ENCODE measurements at places on chromosomes 7 and 10.

GRCh38 chr7:24572016-24572392, 1.2 kb upstream of the PALS2 start:
- no peak for DNase-seq

- no peak for DNase-seq
Measured at GRCh38 chr7:54349229-54349628, 192.9 kb upstream of the VSTM2A start.

- no peak for DNase-seq
Measured at GRCh38 chr7:50212666-50213621, 91.6 kb upstream of the IKZF1 start.

DNA sequence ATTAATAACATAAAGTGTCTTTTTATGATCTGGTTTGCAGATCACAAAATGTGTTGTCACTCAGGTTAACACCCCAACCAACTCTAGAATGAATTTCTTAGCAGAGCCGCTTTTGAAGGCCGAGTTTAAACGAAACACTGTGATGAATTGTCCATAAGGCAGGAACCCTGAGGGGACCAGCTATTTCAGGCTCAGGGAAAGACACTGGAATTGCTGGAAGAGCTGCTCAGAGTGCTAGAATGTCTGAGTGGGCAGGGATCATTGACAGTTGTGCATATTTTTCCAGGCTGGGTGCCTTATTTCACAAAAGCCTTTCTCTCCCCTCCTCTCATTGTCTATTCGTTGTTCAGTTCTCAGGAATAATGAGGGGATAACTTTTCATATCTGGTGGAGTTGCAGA, 68.7 kb upstream of the PRKG1 start:
- DNase-seq, result no peak

DNA sequence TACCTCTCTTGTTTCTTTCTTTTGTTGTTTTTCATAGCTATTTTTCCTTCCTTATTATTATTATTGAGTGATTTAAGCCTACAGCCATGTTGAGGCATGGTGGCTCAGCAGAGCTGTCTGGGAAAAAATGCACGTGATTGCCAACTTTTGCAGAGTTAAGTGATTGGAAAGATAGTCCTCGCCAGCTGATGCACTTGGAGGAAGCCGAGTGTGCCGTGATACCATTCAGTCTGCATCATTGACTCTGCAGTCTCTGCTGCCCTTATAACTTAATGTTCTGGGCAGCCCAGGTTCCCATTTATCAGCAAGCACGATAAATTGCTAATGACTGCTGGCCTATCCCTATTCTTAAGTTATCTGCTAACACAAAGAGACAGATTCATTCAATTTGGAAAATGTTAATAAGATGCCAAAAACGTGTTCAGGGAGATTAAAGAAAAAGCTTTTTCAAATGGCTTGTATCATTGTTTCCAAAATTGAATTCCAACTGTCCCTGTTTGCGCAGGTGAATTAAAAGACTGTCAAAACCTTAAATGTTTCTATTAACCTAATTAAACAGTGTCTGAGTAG, 232.9 kb upstream of the NPY start:
- no peak for DNase-seq

GRCh38 chr7:158241919-158242318, 345.7 kb downstream of the PTPRN2 start:
- DNase-seq, result no peak

DNA sequence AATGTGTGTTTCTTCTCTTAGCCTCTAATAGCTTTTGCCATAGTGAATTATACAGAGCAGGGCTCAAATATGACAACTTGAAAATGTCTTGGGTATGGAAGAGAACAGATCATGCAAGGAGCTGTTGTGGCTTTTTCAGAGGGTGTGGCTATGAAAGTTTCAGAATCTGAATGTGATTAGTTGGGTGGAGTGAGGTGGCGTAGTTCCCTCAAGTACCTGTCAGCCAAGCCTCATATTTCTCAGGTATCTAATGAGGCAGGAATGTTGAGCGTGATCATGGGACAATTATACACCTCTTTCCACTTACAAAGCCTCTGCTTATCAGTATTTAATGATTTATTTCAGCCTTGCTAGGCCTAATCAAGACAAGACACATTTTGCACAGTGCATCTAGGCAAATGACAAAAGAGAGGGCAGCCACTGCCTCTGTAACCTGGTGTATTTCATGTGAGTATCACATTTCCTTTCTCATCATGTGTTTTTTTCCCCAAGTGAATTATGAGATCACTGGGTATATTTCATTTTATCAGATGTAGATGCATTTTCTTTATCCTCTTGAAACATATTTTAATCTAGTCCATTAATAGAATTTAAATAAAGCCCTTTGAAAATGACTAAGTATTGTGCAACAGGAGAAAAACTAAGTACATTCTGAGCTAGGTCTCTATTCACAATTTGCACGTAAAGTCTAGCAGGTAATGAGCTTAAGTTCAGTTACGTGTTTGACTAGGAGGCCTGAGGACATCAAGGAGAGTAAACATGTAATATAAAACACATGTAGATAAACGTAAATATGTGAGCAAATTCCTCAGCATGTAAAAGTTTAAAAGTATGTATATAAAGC, 644.4 kb upstream of the IGFBP3 start:
- DNase-seq, result peak; percentile 82

DNA sequence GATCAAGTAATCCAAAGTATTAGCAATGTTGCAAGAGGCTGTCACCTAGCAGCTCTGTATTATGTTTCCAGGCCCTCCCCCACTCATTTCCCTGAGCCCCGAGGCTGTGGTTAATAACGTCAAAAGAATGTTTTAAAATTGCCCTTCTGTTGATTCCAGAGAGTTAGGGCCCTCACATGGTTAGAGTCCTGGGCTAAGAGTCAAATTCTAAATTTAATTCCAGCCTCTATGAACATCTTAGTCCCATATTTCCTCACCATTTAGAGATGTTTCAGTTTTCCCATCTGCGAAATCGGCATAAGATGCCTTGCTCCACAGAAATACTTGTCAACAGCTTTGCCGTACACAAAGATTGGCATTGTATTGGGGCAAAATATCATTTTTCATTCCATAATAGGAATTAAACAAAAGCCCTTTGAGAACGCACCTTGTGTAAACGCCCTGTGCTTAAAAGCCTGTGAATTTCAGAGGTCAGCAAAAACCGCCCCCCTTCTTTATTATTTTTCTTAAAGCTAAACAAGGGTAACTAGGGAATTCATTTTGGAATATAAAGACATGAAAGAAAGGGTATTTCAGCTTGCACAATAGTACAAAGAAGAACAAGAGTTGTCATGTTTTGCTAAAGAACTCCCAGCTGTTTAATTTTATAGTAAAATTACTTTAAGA, 135.8 kb downstream of the ARID5B start:
- DNase-seq, result no peak

DNA sequence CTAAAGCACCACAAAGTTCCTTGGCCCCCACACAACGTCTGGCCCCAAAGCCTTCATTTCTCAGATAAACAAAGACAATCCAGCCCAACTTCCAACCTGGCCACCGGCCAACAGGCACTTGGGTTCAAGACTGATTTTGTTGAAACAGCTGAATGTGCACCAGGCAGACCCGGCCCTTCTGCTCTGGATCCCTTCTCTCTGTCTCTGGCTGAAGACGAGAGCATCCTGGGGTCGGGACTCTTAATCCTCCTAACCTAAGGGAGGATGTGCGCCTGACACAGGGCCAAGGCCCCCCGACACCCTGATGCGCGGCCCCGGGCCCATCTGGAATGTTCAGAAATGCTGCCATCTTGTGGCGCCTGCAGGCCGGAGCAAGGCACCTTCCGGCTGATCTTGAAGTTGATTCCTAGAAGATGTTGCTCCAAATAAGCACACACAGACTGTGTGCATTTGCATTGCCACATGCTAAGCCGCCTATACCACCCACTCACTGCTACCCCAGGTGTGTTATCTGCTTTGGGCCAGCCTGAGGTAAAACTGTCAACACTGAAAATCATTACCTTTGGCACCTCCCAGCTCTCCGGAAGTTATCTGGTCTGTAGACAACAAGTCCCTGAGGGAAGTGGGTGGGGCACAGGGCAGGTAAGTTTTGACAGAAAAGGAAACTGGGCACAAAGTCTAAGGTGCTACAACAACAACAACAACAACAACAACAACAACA, 98.4 kb upstream of the HABP2 start:
- peak; percentile 27 for DNase-seq

DNA sequence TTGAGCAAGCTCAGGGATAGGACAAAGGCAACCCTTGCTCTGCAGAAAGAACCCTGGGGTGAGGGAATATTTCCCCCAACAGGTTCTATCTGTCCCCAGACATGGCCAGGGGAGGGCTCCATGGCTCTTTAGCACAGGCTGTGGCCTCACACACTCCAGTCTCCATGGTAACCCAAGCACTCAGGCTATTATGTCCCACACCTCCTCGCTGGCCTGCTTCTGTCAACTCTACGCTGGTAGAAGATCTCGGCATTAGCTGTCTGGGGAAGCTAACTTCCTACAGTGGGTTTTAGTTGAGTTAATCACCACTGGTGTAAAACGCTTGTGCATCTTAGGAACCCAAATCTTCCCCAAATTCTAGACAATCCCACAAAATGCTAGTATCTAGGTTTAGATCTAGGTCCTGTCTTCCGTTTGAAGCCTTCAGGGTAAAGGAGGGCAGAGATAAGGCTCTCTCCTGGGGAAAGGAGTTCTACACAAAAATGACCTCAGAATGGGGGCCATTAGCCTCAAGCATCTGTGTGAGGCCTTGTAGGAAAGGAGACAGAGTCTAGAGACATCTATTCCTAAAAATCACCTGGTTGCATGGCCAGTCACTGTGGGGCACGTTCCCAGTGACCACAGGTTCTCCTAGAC, 36.7 kb upstream of the SLIT1 start:
- DNase-seq, result peak; percentile 20

DNA sequence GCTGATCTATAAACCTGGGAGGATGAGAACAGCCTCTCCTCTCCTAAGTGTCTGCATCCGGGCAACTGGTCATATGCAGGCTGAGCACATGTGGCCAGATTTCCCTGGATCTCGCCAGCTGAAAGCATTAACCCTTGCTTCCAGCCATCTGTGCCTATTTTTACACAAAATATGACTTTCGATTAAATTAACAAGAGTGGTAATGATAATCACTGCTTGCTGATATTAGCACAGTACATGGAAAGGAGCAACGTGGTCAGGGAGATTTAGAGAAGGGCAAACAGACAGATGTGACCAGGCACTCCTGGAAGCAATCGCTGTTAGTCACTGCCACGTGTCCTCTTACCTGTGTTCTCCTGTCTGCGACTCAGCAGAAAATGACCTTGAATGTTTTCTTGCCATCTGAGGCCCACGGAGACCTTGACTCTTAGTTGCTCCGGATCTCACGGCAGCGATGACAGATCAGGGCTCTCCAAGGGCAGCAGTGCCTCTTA, 59.5 kb upstream of the NPTX2 start:
- DNase-seq, result no peak

DNA sequence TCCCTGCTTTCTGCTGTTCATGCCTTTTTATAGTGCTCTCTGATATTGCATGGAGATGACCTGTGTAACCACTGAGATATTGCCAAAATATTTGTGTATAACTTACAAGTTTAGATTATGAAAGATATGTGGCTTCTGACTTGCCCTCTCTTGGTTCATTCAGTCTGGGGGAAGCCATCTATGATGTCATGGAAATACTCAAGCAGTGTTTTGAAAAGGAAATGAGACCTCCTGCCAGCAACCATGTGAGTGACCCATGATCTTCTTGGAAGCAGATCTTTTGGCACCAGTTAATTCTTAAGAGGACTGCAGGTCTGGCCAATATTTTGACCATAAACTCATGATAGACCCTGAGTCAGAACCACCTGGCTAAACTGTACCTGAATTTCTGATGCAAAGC, 183.0 kb downstream of the THSD7A start:
- DNase-seq, result no peak

- DNase-seq, result no peak
Measured at GRCh38 chr10:77496941-77497420, 140.6 kb downstream of the KCNMA1 start.

DNA sequence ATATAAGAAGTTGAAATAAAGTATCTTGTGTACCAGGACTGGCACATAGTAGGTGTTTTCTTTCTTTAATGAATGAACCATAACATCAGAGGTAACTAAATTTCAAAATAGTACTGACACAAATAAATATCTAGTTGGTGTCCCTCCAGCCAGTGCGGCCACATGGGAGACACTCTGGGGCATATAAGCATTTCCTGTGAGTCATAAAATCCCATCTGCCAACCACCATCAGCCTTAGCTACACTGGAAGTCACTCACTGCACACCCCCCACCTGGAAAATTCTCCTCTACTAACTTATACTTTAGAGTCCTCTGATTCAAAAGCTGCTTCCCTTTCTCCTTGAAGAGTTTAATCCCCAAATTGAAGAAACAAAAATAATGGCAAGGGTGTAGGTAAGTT, 32.5 kb downstream of the DYDC1 start:
- DNase-seq, result no peak

GRCh38 chr10:133013463-133013862, 71.1 kb upstream of the CFAP46 start:
- DNase-seq, result no peak

- no peak for DNase-seq
Measured at GRCh38 chr7:117448655-117449054, 21.4 kb upstream of the ASZ1 start.

DNA sequence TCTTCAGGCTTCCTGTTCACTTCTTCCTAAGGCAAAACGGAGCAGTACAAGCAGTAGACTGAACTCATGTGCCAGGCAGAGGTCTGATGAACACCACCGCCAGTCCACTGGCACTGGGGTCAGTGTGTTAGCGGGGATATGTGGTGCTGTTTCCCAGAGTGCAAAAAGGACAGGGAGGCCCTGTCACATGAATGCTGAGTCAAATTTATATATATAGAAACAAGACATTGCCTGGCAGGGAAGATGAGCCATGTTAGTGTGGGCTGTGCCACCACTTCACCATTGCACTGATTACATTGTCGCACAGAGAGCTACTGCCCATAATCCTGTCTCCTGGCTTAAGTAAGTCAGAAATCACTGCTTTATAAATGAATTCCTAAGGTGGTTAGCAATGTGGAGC, 122.2 kb upstream of the AMPH start:
- DNase-seq, result no peak

DNA sequence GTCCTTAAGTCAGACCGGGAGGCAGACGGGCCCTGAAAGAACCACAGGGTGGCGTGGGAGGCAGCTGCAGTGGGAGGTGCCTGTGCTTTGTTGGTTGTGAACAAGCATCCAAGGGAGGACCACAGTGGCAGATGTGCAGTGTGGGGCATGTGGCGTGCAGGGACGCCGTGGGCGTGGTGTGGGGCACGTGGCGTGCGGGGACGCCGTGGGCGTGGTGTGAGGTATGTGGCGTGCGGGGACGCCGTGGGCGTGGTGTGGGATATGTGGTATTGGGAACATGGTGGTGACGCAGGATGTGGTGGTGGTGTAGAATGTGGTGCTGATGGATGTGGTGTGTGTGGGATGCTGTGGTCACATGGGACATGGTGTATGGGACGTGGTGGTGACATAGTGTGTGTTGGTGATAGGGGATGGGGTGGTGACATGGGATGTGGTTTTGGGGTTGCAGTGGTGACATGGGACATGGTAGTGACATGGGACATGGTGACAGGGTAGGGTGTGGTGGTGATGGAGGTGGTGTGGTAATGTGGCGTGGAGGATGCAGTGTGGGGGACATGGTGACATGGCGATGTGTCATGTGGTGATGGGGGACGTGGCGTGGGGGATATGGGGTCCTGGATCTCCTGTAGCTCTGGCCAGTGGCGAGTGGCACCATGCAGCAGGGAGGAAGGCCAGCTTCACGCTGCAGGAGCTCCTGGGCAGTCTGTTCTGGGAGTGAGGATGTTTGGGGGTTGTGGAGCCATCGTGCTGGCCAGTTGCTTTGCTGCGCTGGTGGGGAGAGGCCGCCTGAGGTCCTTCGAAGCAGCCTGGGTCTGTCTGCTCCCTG, 78.8 kb downstream of the INPP5A start:
- DNase-seq, result no peak

All from umbilical cord (tissue), 2 donors.